Stimulated activated CD8-positive, alpha-beta memory T cell treated with anti-CD3 and anti-CD28 coated beads, Interleukin-4, amount 100 ng/mL, for 1 hour (primary cell): ENCODE measurements at places on chromosomes 7 and 10.

DNA sequence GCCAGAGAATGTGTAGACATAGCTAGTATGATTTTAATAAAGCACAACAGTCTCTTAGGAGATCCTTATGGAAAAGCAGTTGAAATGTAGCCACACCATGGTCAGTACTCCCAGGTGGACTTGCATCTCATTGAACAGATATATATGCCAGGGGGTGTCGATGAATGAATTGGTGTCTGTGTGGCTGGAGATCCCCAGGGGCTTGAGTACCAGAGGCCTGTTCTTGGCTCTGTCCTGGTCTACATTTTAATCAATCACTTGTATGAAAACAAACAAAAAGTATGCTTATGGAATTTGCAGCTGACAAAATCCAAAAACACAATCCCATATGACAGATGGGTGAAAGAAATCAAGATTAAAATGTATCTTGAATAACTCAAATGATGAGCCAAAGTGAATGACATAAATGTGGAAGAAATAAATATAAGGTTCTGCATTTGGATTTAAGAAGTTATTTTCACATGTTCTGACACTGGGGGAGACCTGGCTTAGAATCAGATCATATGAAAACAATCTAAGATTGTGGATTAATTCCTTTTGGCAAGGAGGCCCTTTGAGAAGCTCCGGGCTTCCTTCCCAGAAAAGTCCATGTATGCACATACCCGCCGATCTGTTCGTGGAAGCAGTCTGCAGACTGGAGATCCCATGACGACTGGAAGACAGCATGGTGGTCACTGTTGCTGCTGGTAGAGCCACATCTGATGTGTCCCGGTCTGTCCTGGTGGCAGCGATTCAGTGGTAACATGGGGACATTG lies 15.6 kb downstream of the CLEC2L start:
- no peak for DNase-seq

- DNase-seq, result no peak
Measured at GRCh38 chr10:15737656-15738055, 17.9 kb upstream of the ITGA8 start.

DNA sequence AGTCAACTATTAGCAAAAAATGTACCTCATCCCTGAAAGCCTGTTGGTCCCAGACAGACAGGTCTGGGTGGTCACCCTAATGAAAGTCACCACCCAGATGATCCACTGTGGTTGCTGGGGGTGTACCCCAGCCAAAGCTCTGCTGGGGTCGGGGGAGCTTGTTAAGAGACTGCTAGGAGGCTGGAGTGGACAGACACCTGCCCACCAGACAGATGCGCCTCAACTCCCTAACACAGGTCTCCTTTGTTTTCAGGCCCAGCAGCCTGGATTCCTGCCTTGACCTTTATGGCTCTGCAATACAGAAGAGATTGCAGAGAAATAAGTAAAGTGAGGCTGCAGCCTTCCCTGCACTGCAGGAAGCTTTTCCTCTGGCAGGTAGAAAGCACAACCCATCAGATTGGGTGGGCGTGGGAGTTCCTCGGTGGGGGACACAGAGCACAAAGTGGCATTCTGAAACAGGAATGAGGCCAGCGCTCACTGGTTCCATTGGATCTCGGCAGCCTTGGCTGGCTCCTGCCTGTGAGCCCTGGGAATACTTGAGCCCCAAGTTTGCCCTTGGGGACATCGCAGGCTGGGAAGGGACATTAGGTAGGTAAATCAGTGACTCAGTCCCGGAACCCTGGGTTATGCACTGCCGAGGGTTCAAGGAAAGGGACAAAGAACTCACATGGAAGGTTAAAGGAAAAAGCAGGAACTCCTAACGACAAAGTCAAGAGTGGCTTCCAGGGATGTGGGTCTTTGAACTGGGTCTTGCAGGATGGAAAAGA lies 18.0 kb upstream of the ZNF488 start:
- no peak for DNase-seq

DNA sequence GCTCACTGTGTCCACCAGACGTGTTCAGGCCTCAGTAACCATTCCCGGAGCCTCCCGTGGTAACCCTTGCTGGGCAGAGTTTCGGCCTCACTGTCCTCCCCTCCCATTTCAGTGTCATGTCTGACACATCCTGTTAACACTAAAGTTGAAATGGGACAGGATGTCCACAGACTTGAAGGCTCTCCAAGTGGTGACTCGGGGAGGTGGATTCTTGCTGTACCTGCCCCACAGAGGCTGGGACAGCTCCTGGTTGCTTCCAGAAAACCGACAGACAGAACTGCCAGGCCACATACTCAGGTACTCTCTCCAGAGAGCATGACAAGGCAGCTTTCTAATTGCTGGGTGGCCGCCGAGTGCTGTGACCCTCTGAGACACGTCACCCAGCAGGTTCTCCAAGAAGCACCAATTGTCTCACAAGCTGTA lies 17.9 kb upstream of the CYTH3 start:
- DNase-seq, result no peak
